Activated CD8-positive, alpha-beta T cell treated with anti-CD3 and anti-CD28 coated beads, Interleukin-2, amount 10 ng/mL, durations not matched to agents 7 days and 5 days (primary cell): ENCODE measurements at places on chromosomes 5 and 9. TPM values are rescaled to one million over a fixed set of nuclear protein-coding genes. Genes with fewer than 3 reads are reported as not detected.

DNA sequence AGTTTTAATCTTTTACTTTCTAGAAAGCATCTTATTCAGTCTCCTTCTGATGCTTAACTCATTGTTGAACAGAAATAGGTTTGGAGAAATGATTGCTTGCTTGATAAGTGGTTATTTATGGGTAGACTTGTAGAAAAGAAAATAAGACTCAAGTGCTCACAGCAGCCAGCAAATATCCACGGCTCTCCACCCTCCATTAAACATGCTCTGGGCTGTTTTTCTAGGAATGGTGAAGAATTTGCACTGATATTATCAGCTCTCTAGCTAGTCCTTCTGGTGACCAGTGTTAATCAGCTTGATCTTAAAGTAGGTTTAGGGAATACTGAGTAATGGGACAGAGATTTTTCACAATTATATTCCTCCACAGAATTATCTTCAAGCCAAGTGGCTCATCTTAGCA lies 60.6 kb downstream of the SLC1A3 start:
- no peak overlapping the region for H3K4me3 ChIP-seq
- no peaks in the 10 kb centered on the region for H3K36me3 ChIP-seq
- peaks cover 3% of the 10 kb centered on the region for H3K27me3 ChIP-seq
- no peak overlapping the region for H3K27ac ChIP-seq
- no peak for DNase-seq

DNA sequence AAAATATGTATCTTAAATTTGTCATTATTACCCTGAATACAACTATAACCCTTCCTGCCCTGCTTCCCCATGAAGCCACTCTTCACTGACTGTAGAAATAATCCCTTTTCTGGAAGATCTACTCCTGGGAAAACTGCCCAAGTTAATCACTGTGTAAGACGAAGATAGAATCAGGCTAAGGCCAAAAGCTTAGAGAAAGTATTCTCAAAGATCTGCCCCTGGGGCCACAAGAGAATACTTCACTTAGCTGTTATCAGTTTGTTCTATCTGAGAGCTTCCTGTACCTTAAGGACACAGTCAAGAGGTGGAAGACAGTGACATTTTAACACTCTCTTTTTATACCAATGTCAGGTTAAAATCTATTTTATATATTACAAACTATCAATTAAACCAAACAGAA lies 33.8 kb downstream of the RNF145 start:
- no peak for DNase-seq
- peaks cover 34% of the 10 kb centered on the region for H3K4me1 ChIP-seq
- peaks cover 58% of the 10 kb centered on the region for H3K36me3 ChIP-seq
- H3K4me3 ChIP-seq = no peak overlapping the region

- H3K27ac ChIP-seq = no peak overlapping the region
- peaks cover 4% of the 10 kb centered on the region for H3K27me3 ChIP-seq
- DNase-seq = peak; percentile 44
- H3K4me1 ChIP-seq = no peaks in the 10 kb centered on the region
Measured at GRCh38 chr5:149656576-149657182, 73.4 kb upstream of the PPARGC1B start.

DNA sequence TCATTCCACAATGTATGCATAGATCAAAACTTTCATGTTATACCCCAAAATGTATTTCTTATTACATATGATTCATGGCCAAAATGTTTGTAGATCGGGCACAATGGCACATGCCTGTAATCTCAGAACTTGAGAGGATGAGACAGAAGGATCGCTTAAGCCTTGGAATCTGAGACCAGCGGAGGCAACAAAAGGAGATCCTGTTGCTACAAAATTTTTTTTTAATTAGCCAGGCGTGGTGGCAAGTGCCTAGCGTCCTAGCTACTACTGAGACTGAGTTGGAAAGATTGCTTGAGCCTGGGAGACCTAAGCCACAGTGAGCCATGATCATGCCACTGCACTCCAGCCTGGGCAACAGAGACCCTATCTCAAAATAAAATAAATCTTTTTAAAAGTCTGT lies 89.9 kb downstream of the MAPKAP1 start:
- no peaks in the 10 kb centered on the region for H3K4me1 ChIP-seq
- H3K36me3 ChIP-seq = peaks cover 5% of the 10 kb centered on the region
- no peak overlapping the region for H3K4me3 ChIP-seq
- H3K27me3 ChIP-seq = no peaks in the 10 kb centered on the region

GRCh38 chr5:123297866-123298265 lies 125.3 kb downstream of the CEP120 start:
- H3K27me3 ChIP-seq = peaks cover 4% of the 10 kb centered on the region
- no peaks in the 10 kb centered on the region for H3K36me3 ChIP-seq
- no peak for DNase-seq
- H3K27ac ChIP-seq = no peak overlapping the region

DNA sequence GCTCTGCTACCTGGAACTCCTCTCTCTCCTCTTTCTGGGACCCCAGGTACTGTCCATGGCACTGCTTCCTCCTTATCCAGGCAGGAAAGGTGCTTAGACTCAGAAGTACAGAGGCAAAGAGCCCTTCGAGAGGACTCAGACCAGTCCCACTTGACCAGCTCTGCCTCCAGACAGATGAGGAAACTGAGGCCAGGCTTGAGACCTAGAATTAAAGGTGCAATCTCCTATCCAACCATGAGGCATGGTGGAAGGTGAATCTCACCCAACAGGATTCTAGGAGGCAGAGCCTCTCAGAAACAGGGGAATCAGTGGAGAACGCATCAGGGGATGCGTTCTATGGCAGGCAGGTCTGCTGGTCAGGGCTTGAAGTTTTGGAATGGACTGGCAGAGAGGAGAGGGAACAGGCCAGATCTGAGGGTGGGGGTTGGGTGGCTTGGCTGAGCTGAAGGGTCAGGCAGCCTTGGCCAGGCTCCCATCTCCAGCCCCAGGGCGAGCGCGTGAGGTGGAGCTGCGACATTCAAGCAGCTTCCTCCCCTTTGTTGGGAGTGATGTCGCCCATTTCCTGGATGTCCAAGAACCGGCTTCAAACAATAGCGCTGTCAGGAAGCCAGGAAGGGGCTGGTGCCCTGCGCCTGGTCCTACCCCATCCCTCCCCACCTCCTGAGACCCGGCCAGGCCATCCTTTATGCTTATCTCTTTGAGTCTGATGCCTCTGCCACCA lies 26.2 kb downstream of the NDUFA8 start:
- no peak overlapping the region for H3K4me3 ChIP-seq
- DNase-seq = no peak
- no peak overlapping the region for H3K27ac ChIP-seq
- no peaks in the 10 kb centered on the region for H3K4me1 ChIP-seq

DNA sequence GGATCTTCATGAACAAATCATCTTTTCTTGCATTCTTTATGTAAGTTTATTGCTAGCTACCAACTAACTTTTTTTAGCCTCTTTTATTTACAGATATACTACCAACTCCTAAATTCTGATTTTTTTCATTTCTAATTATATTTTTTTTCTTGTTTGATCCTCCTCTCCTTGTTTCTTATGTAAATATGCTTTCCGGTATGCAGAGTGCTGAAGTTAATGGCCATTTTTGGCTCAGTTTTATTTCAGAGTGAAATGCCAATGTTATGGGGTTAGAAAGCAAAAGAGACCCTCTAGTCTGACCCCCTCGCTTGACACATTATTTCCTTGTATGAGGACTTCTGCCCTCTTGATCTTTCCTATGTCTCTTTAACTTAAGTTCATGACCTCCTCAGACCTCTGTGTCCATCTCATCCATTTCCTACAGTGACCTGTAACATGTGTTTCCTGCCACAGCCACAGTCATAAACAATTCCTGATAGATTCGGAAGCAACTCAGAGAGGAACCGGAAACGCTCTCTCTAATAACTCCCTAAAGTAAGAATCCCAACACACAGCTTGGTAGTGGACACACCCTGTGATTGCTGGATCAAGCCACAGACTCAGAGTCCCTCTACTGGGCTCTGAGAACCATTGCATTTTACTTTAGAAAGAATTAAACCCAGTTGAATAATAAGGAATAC lies 42.9 kb upstream of the AFAP1L1 start:
- no peaks in the 10 kb centered on the region for H3K4me1 ChIP-seq
- no peak for DNase-seq
- peaks cover 19% of the 10 kb centered on the region for H3K27me3 ChIP-seq

GRCh38 chr5:37844009-37844408 lies 4.2 kb upstream of the GDNF start:
- peaks cover 39% of the 10 kb centered on the region for H3K27me3 ChIP-seq
- no peaks in the 10 kb centered on the region for H3K36me3 ChIP-seq
- H3K27ac ChIP-seq = no peak overlapping the region
- H3K4me3 ChIP-seq = no peak overlapping the region
- DNase-seq = no peak

DNA sequence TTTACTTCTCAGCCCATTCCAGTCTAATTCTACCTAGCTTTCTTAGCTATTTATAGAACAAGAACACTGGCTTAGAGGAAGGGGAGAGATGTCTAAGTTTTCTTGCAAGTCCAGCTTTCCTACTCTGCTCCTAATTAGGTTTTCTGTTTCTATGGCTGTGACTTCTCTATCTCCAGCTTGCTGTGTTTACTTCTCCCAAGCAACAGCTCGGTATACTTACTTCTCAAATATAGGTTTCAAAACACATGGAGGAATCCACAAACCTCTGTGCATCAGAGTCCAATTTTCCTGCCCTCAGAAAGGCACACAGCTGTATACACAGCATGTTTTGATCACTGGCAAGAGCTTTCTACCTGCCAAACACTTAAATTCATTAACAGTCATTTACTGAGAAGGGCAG lies 17.4 kb upstream of the HMGCR start:
- no peak overlapping the region for H3K4me3 ChIP-seq
- no peak overlapping the region for H3K27ac ChIP-seq
- H3K4me1 ChIP-seq = no peaks in the 10 kb centered on the region
- DNase-seq = no peak
- H3K36me3 ChIP-seq = no peaks in the 10 kb centered on the region

- DNase-seq = no peak
- no peaks in the 10 kb centered on the region for H3K27me3 ChIP-seq
- peaks cover 72% of the 10 kb centered on the region for H3K36me3 ChIP-seq
Measured at GRCh38 chr5:169647566-169647965, 10.5 kb downstream of the DOCK2 start.

DNA sequence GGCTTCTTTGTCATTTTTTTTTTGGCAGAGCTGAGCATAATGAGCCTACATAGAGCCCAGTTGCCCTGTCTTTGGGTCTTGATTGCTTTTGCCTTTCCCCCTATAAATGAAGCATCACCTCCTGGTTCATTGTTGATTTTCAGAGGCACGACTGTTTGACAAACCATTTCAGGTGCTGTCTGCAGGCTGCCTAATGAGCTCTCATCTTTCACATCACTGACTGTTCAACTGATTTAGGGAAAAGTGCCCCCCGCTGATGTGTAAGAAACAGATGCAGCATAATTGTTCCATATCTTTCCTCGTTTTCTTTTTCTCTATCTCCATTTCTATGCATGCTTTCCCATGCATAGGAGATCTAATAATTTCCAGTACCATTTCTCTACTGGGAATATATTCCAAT lies 338.6 kb downstream of the TMEM38B start:
- no peaks in the 10 kb centered on the region for H3K36me3 ChIP-seq
- H3K4me3 ChIP-seq = no peak overlapping the region
- DNase-seq = no peak
- no peak overlapping the region for H3K27ac ChIP-seq

DNA sequence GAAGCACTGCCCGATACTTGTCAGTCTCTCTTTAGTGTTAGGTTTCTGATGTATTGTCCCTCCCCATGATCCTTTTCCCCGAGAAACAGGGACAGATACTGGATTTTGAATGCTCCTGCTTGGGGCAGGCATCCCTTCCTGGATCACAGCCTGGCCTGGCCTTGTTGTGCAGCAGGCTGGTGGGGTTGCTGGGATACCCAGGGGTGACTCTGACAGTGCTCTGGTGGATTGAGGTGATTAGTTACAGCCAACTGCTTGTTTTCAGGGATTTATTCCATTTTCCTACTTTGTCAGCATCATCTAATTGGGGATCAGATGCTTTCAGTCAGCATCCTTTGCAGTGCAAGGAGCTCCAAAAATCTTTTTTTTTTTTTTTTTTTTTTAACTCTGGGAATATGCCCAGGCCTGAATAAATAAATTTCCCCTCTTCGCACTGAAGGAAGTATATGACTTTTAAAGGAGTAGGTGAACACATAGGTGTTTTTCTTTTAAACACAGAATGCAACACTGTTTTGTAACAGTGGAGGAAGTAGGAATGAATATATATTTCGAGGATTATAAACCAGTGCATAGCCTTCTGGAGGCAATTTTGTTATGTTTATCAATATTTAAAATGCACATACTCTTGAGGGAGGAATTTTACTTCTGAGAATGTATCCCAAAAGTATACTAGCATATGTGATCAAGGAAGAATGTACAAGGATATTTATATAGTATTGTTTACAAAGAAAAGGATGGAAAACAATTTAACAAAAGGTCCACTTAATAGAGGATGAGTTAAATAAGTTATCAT lies 127.3 kb upstream of the ELL2 start:
- DNase-seq = no peak
- H3K27me3 ChIP-seq = no peaks in the 10 kb centered on the region
- no peaks in the 10 kb centered on the region for H3K4me1 ChIP-seq
- H3K36me3 ChIP-seq = no peaks in the 10 kb centered on the region

Gene GRM6
- total RNA-seq = not detected

Gene FBXW2
- 90.9 TPM for total RNA-seq

Gene PCDHA8
- total RNA-seq = not detected

Gene CENPH
- total RNA-seq = 50.1 TPM

Gene PROB1
- total RNA-seq = 5.2 TPM

Gene FOXD4L5
- 0.23 TPM for total RNA-seq
